Fibroblast of lung (primary cell): ENCODE measurements at places on chromosomes 13 and 19.

- DNase-seq, result no peak
Observed at GRCh38 chr13:33671560-33671959, 146.4 kb upstream of the RFC3 start.

DNA sequence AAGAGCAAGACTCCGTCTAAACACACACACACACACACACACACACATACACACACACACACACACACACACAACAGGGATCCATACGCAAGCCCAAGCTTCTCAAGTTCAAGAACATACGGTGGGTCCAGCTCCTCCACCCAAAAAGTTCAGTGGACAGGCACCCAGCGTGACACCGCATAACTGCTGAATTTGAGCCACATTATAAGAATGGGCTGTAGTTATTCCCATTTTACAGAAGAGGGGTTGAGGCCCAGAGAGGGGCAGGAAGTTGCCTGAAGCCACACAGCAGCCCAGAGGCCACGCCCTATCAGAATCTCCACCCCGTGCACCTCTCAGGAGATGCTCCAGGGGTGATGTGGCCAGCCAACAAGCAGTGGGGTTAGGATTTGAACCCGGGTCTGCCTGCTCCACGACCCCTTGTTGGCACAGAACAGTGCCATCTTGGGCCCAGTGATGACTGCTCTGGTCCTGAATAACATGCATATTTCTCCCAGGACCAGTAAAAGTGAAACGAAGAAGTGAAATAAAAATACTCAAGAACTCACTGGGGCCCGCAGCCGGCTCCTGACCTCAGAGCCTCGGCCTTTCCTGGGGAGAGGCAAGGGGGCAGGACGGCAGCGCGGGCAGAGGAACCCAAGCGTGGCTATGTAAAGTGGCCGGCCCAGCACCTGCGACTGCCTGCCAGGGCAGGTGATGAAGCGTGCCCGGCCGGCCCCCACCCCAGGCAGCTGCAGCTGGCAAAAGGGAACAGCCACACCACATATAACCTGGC lies 61.9 kb downstream of the AP1M1 start:
- DNase-seq, result no peak

DNA sequence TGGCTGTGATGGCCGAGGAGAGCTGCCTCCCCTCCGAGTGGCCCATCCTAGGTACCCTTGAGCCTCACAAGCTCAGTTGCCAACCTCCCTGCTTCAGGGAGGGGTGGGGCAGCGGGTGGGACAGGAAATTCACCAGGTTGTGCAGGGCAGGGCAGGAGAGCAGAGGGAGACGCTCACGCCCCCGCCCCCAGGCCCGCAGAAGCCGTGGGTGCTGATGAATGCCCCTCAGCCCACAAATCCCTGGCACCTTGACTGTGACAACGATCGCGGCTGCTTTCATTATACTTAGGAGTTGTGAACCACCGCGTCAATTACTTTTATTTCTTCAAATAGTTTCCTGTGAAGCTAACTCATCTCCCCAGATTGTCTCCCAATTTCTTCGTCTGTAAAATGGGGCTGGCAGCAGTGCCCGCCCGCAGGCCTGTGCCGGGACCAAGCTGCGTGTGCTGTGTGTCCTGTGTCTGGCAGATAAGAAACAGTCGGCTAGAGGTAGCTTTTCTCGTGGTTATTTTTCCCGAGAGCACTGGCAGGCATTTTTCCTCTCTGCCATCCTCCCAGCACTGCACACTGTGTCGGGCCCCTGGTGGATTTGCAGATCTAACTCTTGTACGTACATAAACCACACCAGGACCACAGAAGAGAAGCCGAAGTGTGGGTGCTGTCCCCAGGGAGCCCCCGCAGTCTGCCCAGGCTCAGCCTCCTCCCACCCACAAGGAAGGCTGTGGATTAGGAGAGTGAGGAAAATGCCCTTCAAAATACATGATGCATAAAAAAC lies 7.9 kb upstream of the RASA3 start:
- DNase-seq, result no peak

GRCh38 chr19:12603714-12604113 lies 6.9 kb downstream of the ZNF490 start:
- DNase-seq, result peak; percentile 66

- DNase-seq, result no peak
Observed at GRCh38 chr13:99374994-99375737, 68.0 kb upstream of the GPR183 start.

GRCh38 chr13:50243931-50244330 lies 228.7 kb downstream of the KCNRG start:
- DNase-seq, result no peak
